Panc1 (cell line): ENCODE measurements at places on chromosomes 11 and 22. TPM values are rescaled to one million over a fixed set of nuclear protein-coding genes. Genes with fewer than 3 reads are reported as not detected.

The OR51F1 gene
- total RNA-seq = not detected

The NF2 gene
- total RNA-seq = 190 TPM

The EMID1 gene
- total RNA-seq = 1.1 TPM

The TMEM258 gene
- 139 TPM for total RNA-seq

The NRGN gene
- total RNA-seq = 5.7 TPM

The FBLN1 gene
- 143 TPM for total RNA-seq

The TRIM48 gene
- total RNA-seq = not detected

DNA sequence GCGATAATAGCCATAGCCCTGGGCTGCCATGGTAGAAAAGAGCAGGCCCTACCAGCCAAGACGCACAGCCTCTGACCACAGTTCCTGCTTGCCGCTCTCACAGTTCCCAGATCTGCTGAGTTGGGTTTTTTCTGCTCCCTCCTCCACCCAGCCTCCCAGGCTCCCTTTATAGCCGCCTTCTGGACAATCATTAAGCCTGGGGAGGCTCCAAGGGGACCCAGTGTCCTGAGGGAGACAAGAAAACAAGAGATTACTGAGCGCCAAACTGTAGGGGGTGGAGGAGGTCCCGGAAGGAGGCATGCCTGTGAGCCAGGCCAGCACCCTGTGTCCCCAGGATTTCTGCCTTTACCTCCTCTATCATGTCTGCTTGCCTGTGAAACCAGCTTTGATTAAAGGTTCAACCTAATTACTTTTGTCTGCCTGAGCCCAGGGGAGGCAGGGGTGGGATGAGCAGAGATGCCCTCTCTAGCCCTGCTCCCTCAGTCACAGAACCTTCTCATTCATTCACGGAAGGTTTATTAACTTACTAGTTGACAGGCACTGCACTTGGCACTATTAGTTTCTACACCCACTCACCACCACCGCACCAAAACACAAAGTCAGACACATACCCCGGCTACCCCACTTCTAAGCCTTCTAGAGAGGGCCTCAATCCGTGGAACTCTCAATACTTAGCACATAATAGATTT lies 1.2 kb downstream of the SLC37A4 start:
- DNase-seq = no peak

DNA sequence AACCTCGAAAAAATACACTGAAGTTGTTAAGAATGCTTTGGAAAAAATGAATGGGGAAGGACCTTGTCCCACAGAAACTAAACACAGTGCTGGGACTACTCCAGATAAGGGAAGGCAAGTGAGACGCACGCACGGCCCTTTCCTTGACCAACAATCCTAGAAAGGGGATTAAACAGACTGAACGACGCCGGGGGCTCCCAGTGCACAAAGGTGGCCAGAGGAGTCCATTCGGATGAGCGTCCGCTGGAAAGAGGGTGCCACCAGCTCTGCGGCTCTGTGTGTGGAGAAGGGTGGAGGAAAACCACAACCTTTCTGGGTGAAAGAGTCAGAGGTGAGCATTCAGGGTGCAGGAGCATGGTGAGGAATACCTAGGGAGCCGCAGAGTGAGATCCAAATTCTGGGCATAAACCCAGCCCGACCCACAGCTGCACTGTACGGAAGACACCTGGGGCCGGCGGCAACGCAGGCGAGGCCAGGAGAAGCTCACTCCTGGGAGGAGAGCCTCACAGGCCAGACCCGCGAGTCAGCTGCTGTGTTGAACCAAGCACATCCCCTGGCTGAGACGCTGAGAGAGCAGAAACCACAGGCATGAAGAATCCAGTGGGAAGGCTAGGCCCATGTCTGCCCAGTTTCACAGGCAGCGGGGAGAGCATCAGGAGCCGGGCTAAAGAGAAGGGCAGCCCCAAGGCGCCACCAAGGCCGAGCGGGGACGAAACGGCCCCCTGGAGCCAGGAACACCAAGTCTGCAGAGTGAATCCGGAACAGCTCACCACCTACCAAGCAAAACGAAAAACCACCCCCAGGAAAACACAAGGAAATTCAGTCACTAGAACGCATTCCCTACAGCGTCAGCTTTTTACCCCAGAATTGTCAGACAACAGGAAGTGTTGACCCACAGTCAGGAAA lies 177.1 kb downstream of the BRD1 start:
- DNase-seq = no peak

- no peak for DNase-seq
These were observed 90.6 kb upstream of the FGF3 start for GRCh38 chr11:69909561-69910518.

DNA sequence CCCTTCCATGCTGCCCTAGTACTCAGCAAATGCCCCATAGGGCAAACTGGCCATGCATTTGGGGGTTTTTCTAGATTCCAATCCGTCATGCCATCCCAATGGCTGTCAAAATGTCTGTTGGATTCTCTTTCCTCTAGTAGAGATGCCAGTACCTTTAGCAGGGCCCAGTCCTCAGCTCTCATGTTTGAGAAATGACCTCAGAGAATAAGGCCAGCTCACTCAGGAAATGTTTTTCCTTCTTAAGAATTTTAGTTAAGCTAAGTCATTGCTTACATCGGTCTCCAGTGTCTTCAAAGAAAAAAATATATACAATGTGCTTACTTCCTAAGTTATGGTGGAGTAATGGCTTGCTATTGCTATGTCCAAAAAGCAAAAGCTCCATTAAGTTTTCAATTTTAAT lies 14.1 kb upstream of the ALKBH3 start:
- no peak for DNase-seq

- no peak for DNase-seq
These were observed 136.9 kb downstream of the FAT3 start for GRCh38 chr11:92361551-92361950.

GRCh38 chr11:33942954-33943353 lies 51.1 kb upstream of the LMO2 start:
- DNase-seq = no peak

- DNase-seq = no peak
These were observed 10.0 kb upstream of the MYRF start for GRCh38 chr11:61742391-61742790.

- DNase-seq = no peak
These were observed 212.4 kb upstream of the SESN3 start for GRCh38 chr11:95443386-95443785.

GRCh38 chr11:86708669-86709068 lies 36.3 kb upstream of the ME3 start:
- no peak for DNase-seq

- no peak for DNase-seq
These were observed 132.7 kb downstream of the CASP12 start for GRCh38 chr11:104765401-104766095.

GRCh38 chr11:66842501-66842895 lies 743 bp upstream of the RCE1 start:
- no peak for DNase-seq

DNA sequence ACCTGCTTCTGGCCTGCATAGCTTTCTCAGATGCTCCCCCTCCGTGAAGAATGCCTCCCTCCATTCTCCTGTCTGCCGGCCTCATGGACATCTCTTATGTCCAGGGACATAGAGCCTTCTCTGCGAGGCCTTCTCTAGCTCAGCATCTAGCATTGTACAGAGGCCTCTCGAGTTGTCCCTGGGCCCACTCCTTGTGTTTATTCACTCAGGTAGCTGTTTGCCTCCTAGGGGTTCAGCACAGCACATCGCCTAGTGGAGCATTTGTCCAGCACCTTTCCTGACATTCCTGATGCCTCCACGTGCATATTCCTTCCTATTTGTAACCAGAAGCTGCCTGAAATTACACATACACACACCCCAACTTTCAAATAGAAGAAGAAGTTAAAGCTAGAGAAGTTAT lies 101.3 kb downstream of the TBC1D22A start:
- DNase-seq = no peak

DNA sequence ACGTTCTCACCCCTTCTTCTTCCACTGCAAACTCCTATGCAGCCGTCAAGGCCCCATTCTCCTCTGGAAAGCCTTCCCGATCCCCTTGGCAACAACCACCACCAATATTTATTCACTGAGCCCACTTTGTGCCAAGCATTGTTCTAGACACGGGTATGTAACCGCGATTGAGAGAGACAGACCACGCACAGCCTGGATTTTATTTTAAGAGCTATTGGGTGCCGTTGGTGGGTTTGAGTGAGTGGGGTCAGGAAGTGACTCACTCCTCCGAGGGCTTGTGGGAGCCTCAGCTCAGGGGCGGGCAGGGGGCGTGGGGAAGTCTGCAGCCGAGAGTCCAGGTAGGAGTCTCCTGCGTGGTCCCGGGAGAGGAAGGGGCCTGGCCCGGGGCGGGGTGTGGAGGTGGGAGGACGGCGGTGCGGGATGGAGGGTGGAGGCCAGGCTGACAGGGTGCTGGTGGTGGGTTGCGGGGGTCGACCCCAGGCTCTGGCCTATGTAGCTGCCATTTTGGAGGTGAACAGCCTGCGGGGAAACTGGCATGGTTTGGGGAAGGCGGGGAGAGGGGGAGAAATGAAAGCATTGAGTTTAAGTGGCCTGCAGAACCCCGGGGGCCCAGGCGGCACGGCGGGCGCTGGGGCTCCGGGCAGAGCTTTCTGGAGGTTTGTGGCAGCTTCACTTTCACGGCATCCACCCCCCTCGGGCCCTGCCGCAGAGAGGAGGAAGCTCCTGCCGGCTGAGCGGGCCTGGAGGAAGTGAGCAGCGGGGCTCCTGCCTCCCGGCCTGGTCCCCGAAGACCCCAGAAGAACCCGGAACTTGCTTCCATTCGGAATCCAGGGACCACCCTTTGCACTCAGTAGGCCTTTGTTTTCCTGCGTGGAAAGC lies 547 bp downstream of the PARVG start:
- no peak for DNase-seq

GRCh38 chr11:70028147-70028855 lies 49.8 kb upstream of the ANO1 start:
- DNase-seq = no peak
